ENCODE measurements at places on chromosomes 11 and 22. TPM values are rescaled to one million over a fixed set of nuclear protein-coding genes. Genes with fewer than 3 reads are reported as not detected.

- no peak for DNase-seq
Measured at GRCh38 chr11:69949327-69949726, 128.8 kb upstream of the ANO1 start.

- DNase-seq: no peak
Measured at GRCh38 chr11:46338636-46338987, 8.7 kb upstream of the DGKZ start.

DNA sequence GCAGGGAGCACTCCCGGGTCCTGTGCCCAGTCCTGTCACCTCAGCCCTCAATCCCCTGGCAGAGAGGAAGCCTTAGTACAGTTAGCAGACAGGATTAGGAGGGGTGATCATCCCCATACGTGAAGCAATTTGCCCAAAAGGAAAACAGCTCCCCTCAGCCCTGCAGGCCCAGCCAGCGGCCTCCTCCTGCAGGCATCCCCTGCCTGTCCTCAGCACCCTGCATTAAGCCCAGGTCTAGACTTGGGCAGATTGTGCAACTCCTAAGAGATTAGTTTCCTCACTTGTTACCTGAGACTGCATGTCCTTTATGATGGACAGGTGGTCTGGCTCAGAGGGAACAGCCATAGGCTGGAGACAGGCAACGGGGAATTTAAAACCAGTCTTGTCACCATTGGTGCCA, 95.5 kb upstream of the TMEM45B start:
- no peak for DNase-seq

- peak; percentile 93 for DNase-seq
Measured at GRCh38 chr22:32622004-32622743, 147.6 kb downstream of the FBXO7 start.

DNA sequence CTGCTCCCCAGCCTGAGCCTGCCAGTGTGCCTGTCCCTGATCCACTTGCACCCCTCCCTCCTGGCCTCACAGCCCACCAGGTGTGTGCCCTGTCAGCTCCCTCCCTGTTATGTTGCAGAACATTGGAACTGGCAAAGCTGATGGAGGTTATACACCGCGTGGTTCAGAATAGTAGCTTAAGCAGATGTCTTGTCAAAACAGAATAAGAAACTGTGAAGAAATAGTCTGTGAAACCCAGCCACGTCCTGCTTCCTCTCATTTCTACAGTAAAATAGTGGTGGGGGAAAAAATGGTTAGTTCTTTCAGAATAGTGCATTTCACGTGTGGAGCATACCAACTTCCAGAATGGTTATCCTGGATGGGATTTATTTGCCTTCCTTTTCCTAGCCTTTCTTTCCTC, 161.2 kb upstream of the NAV2 start:
- no peak for DNase-seq

- DNase-seq: peak; percentile 69
Measured at GRCh38 chr22:35995772-35996171, 32.9 kb downstream of the RBFOX2 start.

GRCh38 chr11:69545976-69546617, 64.6 kb downstream of the LINC01488 start:
- no peak for DNase-seq

GRCh38 chr11:86809561-86809960, 9.2 kb downstream of the PRSS23 start:
- DNase-seq: no peak

- no peak for DNase-seq
Measured at GRCh38 chr11:38392176-38392575, 1794.1 kb upstream of the RAG2 start.

GRCh38 chr11:72231396-72232259, 7.1 kb downstream of the INPPL1 start:
- DNase-seq: no peak

GRCh38 chr11:18229501-18229900, 7.1 kb downstream of the SAA4 start:
- no peak for DNase-seq

- no peak for DNase-seq
Measured at GRCh38 chr11:116062129-116062489, 557.9 kb upstream of the CADM1 start.

DNA sequence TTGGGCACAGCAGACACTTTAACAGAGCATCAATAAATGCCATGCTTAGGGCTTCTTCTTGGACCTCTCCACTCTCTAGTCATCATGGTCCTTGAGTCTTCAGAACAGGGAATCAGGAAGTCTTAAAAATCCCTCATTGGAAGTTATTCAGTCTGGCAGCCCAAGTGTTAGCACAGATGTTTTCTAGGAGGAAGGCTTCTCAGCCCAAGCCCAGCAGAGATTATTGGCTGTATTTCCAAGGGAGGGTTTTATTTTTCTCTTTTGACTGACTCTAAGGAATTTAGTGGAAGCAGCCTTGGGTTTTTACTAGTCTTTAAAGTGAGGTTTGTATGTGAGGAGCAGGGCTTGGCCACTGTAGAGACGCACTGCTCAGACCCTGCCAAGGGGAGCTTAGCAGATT, 41.9 kb downstream of the CEP164 start:
- no peak for DNase-seq

DNA sequence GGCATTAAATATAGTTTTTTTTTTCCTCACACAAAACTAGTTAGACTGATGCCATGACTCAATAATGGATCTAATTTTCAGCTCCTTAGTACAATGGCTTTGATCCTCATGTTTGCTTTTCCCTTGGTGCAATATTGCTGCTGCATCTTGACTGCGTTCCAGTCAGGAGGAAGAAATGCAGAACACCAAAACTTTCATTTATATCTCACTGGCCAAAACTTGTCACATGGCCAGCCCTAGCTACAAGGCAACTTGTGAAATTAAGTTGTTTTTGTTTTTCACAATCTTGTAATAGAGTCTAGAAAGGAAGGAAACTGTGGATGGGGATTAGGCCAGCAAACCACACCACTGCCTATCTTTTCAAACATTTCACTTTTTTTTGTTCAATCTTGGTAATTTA, 36.7 kb downstream of the SMC1B start:
- no peak for DNase-seq

DNA sequence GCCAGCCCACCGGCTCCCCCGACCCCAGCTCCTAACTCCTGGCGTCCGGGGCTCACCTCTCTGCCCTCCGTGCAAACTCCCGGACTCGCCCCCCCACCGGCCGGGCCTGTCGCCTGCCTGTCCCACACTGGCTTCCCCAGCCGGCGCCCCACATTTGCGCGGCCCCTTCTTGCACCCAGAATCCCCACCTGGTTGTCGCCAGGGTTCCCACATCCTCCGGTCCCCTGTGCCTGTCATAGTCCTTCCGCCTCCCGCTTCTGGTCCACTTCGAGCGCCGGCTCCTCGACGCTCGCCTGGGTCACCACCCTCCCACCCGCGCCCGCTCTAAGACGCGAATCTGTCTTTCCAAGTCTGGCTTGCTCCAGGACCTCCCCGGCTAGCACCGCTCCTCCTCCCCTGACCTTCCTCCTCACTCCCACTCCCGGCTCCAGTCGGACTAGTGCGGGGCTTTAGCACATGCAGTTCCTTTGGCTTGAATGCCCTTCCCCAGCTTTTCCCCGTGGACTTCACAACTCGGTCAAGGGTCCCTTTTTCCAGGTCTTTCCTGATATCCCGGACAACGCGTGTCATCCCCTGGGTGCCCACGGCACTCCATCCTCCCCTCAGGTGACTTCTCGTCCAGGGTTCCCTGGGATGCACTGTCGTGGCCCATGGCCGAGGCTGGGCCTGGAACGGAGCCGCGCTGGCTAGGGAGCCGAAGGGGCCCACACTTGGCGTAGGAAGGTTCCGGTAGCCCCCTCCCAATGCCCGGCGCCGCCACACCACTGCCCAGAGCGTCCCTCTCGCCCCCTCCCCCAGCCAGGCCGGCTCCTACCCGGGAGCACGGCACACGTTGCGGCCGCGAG, 635 bp downstream of the SCARF2 start:
- DNase-seq: no peak

- no peak for DNase-seq
Measured at GRCh38 chr11:10387206-10388083, 67.6 kb upstream of the AMPD3 start.

Gene MFRP
- polyA plus RNA-seq: not detected

Gene P2RY6
- polyA plus RNA-seq: 0.69 TPM

Gene DRD4
- 4.8 TPM for polyA plus RNA-seq

Gene OR4A16
- polyA plus RNA-seq: not detected

Gene GGTLC3
- 0.30 TPM for polyA plus RNA-seq

Gene SYT13
- 13.7 TPM for polyA plus RNA-seq

Gene CDON
- 17.9 TPM for polyA plus RNA-seq

Gene OR5J2
- polyA plus RNA-seq: not detected
